ENCODE measurements at places on chromosomes 2 and 18.

- peak; percentile 24 for DNase-seq
Measured at GRCh38 chr2:238449909-238450417, 23.2 kb downstream of the ASB1 start.

DNA sequence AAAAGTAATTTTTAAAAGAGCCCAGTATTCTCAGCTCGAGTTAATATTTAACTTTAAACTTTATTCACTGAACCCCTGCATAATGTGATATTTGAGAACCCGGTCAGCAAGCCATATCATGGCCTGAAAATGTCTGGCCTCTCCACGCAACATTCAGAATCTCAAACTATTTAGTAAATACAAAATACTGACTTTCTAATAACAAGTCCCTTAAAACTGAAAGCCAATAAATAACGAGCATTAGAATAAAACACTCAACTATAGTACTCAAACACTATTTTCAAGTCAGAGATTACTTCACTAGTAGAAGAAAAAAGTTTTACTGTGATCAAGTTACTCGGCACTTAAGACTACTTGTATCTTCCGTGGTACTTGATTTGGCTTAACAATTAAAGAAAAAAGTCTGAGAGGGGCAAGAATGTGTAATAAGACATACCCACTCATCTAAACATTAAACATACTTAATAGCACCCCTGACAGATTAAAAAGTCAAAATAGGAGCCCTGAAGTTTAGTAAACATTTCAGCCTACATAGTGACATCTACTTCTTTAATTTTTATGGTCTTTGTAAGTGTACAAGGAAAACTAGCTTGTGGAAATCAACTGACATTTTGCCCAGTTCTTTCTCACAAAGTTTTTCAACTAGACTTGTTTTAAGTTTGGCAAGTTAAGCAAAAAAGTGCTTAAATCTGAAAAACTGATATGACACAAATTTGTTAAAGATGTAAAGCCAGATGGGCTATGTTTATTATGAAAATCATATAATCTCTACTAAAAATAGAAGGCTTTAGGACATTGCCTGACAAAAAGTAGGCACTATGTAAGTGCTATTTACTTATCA is 38.2 kb downstream of the RTN4 start:
- DNase-seq = no peak

- DNase-seq = no peak
Measured at GRCh38 chr18:34117319-34117718, 107.4 kb downstream of the NOL4 start.

DNA sequence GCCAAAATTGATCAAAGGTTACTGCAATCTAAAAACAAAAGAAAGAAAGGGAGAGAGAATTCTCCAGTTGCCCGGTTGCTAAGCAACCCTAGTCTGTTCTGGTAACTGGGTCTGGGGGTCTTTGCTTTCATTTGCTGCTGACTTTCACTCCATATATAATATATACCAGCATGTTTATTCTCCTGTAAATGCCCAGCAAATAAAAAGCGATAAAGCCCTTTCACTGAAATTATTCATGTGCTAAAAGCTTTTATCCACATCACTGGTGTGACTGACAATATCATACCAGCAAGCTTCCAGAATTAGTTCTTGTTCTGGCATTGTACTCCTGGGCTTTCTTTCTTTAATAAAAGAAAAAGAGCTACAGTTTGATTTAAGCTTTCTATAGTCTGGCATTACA is 75.5 kb upstream of the ST8SIA3 start:
- no peak for DNase-seq

DNA sequence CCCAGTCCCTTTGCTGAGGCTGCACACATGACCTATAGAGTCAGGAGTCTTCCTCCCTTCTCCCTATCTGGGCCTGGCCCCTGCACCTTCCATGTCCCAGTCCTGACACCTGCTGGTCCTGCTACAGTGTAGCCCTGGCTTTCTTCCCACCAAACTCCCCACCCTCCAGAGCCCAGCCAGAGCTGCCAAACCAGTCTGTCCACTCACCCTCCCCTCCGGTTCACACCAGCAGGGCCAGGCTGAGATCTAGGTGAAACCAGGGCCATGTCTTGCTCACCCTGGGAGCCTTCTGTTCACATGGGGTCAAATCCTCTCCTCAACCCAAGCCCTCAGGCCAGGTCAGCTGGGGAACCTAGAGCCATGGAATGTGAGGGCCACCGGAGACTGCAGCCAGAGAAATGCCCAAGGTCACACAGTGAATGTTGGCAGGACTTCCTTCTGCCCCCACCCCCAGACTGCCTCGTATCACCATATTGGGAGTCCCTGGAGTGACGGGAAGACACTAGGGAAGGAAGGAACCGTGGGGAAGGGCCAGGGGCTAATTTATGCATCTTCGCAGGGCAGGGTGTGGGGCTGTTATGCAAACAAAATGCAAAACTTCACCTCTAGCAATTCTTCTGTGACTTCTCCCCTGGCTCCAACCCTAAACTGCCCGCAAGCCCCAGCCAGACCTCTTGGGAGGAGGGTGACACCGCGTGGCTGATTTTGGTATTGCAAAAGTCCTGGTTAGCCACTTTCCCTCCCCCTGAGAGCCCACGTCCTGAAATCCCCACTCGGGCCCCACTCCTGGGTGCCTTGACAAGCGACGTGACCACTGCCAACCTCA is 14.6 kb downstream of the TNS1 start:
- DNase-seq = peak; percentile 47

DNA sequence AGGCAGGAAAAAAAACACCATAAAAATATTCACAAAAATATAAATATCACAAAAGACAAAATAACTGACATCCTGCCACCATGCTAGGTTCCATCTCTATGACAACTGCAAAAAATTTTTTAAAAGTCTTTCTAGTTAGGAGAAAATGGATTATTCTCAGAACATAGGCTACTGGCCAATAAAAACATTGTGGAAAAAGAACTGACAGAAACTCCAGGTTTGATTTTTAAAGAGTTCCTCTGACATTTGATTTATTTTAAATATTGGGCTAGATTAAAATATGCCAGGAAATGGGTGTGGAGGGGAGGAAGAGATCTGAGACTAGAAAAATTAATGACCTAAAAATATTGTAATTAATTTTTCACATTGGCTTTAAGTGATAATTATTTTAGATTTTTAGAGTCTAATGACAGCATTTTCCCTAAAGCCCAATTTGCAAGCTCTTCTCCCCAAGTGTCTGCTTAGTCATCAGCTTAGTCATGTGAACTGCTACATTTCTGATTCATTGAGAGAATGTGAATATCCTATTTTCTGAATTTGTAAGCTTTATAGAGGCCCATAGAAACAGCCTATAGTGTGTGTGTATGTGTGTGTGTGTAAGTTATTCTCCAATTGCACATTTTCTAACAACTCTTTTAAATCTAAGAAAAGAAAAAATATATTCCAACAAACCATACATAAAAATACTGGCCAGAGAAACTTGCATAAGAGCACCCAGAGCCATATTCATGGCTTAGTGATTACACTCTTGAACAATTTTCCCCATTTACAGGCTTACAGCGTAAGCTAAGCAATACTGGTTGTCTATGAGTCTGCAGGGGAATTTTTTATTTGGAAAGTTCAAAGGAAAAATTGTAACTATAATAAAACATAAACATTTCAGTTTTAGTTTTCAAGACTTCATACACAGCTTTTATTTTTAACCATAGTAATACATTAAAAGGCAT is 48.4 kb downstream of the TMEFF2 start:
- DNase-seq = peak; percentile 66

DNA sequence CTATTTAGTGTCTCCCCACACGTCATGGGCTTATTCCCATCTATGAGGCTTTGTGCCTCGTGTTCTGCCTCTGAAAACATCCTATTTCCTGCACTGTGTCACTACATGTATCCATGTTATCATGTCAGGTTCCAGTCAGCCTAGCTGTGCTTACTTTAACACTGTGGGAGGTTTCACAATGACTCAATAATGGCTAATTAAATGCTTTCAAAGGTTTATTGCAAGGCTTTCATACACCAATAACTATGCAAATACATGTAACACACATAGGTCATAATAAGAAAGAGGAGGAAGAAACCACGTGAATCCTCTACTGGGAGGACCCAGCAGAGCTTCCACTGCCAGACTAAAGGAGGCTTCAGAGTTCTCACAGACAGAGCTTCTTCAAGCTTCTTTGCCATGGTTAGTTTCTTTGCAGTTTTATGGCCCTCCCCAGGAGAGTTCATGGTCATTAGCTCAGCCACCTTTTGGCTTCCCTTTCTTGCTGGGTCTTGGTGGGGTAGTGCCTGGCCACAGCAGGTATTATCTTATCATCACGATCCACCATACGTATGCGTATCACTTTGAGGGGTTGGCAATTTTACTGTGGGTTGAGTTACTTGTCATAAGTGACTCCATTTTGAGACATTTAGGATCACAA is 5.1 kb upstream of the COLEC12 start:
- DNase-seq = no peak

GRCh38 chr2:13504808-13505207 is 788.1 kb downstream of the TRIB2 start:
- DNase-seq = no peak

DNA sequence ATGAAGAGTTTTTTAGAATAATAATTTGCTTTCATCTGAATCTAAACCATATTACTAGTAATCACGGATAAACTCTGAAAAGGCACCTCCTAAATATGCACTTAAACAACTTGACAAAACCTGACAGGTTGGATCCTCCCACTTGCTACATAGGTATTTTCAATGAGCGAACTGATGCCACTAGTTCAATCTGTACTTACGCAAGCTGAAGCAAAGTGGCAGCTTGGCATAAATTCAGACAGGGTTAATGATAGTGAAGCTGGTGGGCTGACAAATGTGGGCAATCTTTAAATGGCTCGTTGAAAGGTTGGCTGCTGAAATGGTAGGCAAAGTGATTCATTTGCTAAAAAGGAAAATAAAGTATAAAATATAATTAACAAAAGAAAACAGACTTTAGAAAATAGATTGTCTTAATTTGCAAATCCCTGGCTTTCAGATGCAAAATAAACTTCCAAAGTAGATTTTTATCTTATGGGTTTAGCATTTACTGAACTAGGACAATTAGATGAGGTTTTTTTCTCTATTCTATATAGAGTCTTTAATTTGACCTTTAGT is 1713.5 kb upstream of the SLC39A10 start:
- DNase-seq = no peak

GRCh38 chr18:28183418-28184078 is 6.6 kb upstream of the CDH2 start:
- DNase-seq = no peak

GRCh38 chr2:21420553-21421335 is 297.0 kb downstream of the TDRD15 start:
- DNase-seq = no peak

DNA sequence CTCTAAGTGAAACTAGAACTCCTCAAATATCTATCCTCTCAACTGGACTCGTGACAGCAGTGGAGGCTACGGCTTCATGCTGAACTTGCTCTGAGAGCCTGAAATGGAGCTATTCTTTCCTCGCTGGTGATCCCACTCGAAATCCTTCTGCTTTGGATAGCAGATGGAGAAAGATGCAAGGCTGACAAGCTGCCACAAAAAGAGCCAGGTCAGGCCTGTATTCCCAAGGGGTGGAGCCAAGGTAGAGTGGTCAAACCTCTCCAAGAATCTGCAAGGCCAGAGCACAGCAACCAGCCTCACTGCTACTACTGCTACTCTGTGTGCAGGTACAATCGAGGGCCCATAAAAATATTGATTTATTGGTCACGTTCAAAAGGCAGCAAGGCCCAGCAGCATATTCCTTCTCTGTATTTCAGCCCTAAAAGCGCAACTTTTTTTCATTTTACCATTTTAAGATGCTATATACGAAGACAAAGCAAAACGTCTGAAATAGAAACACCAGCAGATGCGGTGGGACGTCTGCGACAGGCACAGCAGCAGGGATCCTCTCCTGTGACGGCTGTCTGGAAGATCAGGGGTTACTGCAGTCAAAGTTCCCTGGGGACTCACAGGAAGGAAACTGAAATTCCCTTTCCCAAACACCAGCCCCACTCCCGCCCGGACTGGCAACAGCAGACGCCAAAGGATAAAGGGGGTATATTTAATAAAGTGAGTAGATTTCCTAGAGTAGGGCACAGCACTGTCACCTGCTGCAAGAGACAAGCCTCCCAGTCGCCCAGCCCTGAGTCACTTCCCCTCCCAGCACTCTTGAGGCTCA is 2.4 kb downstream of the SPRED2 start:
- no peak for DNase-seq

- no peak for DNase-seq
Measured at GRCh38 chr2:22734373-22735045, 650.5 kb upstream of the KLHL29 start.

DNA sequence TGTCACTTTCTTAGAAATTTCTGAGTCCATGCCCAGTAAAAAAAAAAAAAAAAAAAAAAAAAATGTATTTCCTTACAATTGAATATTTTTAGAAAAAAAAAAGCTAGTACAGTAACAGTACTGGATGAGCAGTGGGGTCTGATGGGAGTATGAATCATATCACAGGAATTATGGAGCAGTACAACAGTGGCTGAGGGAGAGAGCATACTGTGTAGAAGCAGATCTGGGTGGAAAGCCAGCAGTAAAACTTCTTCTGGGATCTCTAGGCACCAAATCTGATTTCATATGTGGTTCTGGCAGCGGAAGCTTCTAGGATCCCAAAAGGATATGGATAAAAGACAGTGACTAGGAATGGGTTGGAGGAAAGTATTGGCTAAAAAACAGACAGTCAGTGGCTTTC is 414.9 kb upstream of the FSHR start:
- DNase-seq = peak; percentile 6

- no peak for DNase-seq
Measured at GRCh38 chr18:63140038-63140450, 179.5 kb downstream of the BCL2 start.

DNA sequence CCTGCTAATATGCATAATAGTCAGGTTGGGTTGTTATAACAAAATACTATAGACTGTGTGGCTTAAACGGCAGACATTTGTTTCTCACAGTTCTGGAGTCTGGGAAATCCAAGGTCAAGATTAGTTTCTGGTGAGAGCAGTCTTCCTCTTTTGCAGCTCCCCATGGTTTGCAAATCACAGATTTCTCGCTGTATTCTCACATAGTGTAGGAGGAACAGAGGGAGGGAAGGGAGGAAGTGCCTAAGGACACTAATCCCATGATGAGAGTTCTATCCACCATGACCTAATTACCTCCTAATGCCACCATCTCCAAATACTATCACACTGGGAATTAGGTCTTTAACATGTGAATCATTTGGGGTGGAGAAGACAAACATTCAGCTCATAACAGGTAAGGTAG is 20.1 kb upstream of the PTH2R start:
- DNase-seq = no peak

GRCh38 chr2:236166796-236167296 is 1.3 kb downstream of the GBX2 start:
- DNase-seq = no peak

- DNase-seq = peak; percentile 95
Measured at GRCh38 chr2:69253611-69254301, 133.3 kb downstream of the GFPT1 start.

GRCh38 chr2:174902506-174903263 is 102.5 kb downstream of the CHN1 start:
- no peak for DNase-seq

Data from stromal cell of bone marrow (primary cell).